Right cardiac atrium (tissue), 5 donors: ENCODE measurements at places on chromosomes 11 and 22.

DNA sequence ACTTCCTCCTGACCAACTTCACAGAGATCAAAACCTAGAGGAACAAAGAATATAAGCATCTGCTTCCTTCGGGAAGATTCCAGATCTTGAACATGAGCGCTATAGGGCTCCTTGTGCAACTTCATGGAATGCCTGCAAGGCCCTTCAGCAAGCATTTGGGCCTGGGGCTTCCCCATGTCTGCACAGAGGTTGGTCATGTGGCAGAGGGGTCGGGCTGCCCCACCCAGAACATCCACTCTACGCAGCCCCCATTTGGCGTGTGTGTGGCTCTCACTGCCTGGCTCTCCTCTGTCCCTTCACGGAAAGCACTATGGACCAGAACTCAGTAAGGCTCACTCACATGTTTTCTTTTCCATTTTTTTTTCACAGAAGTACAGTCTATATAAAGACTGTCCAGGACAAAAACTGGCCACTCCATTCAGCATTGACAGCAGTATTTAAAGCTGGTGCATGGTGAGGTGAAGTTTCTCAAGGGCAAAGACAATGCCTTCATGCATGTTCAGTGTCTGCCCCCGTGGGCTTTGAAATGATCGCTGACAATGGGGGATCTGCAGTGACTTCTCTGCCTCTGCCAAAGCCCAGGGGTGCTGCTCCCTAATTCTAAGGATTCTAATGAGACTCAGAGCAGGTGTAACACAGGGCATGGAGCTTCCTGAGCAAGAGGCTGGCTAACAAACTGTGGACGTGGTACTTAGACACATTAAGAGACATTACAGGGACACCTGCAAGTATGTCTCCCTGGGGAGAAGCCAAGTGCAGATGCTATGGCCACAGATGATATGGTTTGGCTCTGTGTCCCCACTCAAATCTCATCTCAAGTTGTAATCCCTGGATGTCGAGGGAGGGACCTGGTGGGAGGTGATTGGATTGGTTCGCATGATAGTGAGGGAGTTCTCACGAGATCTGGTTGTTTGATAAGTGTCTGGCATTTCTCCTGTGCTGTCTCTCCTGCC is 66.5 kb upstream of the PITPNB start:
- no peak for DNase-seq

DNA sequence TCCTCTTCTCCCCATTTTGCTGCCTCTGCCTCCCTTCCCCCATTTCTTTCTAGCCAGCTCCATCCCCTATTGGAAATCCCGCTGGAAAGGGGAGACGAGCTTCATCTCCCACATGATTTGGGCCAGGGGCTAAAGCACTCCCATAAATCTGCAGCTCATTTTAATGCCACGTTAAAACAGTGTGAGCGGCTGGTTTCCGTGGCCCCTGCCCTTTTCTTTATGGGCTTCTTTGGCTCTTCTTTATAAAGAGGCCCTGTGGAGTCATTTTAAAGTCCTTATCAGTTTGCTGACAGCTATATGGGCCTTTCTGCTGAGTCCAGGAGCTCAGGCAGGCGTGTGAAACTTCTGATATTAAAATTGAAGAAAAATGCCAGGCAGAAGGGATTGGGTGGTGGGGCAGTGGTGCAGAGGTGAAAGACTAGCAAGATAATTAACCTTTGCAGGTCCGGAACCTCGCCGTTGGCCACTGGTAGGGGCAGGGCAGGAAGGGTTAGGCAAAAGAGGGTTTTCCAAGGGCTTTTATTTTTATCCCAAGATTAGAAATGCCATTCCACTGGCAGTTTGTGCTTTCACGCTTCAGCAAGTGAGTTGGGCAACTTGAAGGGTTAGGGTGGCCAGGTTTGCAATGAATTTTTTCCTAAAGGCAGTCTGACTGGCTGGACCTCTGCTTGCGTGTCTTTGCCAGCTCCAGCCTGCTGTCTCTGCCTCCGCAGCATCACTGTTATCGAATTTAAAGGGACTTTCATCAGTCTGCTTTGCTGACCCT is 44.3 kb downstream of the EXT2 start:
- DNase-seq: peak; percentile 47

DNA sequence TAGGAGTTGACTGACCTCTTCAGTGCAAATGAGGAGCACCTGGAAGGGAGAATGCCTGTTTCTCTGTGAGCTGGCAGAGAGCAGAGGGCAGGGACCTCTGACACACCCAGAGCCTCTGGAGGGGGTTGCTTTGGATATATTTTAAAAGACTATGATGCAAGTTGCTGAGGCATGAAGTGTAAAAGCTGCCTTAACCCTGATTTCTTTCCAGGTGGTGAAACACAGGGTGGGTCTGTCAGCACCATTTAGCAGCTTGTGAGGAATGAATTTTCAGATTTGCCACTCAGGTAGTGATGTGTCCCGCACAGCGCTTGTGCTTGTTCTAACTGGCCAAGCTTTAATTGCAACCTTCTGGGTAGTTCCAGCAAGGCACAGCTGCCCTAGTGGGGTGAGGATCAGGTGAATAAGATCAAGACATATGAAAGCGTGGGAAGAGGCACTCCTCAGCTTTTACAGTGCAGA is 90.2 kb downstream of the SWAP70 start:
- DNase-seq: no peak

DNA sequence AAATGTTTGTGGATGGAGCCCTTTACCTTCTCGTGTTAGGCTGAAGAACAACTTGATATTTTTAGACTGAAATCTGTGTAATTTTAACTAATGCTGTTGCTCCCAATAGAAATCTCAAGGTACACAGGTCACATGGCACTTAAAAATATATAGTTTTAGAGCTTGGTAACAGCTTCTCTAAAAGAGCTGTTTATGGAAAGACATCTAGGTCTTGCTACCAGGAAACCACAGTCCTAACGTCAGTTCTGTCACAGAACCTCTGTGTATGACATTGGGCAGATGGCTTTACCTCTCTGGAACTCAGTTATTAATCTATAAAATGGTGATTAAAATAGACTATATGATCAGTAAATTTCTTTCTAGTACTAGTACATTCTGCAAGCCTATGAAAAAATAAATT is 35.4 kb downstream of the PAK1 start:
- no peak for DNase-seq

- peak; percentile 69 for DNase-seq
Measured at GRCh38 chr11:65446446-65447277, 24.1 kb downstream of the NEAT1 start.

GRCh38 chr11:17418444-17419081 is 30.1 kb upstream of the KCNJ11 start:
- no peak for DNase-seq

- no peak for DNase-seq
Measured at GRCh38 chr11:33897761-33898375, 6.0 kb upstream of the LMO2 start.

- DNase-seq: no peak
Measured at GRCh38 chr11:19218216-19218615, 16.4 kb upstream of the CSRP3 start.

DNA sequence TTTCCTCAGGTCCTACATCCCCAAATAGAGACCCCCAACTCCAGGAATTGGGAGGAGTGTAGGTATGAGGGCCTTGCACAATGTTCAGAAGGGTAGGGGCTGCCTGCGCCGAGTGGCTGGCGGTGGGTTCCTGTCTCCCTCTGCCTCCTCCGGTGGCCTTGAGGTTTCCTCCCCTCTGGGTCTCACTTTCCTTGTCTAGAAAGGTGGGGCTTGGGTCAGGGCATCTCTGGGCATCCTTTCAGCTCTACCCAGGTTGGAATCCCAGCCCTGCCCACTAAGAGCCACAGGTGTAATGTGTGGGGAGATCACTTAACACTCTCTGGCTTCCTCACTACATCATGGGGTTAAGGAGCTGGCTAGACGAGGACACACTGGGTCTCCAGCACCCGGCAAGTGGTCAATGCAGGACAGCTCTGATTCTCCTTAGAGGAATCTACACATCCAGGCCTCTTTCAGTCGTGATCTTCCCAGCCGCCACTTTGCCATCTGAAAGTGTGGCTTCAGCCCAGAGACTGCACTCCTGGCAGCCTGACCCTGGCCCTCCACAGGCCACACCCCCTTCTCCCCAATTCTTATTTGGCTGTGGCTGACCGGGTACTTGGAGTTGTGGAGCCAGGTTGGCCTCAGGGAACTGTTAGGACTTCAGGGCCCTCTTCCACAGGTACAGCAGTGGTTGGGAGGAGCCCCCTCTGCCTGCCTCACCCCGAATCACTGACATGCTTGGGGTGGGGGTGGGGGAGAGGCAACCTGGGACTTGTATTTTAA is 22.1 kb downstream of the PRDM11 start:
- DNase-seq: no peak

DNA sequence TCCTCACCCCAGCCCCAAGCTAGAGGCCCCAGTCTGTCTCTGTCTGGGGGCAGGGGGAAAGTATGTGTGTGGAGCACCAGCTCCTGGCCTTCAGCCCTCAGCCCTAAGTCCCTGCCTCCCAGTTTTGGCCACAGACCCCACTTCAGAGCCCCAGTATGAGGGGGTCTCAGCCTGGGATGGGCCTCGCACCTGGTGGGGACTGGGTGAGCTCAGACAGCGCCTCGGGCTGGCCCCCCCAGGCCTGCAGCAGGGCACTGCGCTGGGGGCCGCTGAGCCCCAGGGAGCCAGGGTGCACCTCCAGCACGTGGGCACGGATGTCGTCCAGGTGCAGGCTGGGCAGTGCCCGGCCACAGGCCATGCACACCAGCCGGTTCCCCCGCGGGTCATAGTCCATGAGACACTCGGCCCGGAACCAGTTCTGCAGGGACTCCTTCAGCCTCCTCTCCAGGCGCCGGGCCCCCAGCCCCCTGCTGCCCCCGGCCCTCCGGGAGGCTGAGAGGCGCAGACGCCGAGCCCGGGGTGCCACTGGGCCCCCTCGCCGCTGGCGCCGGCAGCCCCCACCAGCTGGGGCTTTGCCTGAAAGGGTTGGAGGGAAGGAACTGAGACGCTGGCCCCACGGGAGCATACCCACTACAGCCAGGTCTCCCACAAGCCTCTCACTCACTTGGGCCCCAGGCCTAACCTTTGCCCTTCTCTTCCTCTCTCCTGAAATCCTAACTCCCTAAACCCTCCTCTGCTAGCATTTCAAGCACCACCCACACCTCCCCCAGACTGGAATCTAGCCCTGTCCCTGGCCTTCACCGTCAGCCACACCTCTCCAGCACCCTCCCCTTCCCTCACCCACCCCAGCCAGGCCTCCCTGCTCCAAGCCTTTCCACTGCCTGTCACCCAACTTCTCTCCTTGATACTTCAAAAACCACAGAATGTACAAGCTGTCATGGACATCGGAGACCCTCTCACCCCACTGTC is 3.6 kb downstream of the ZFTA start:
- peak; percentile 61 for DNase-seq

- DNase-seq: no peak
Measured at GRCh38 chr11:88404932-88405710, 67.6 kb upstream of the CTSC start.

- no peak for DNase-seq
Measured at GRCh38 chr11:109993786-109994185, 99.4 kb upstream of the ZC3H12C start.

DNA sequence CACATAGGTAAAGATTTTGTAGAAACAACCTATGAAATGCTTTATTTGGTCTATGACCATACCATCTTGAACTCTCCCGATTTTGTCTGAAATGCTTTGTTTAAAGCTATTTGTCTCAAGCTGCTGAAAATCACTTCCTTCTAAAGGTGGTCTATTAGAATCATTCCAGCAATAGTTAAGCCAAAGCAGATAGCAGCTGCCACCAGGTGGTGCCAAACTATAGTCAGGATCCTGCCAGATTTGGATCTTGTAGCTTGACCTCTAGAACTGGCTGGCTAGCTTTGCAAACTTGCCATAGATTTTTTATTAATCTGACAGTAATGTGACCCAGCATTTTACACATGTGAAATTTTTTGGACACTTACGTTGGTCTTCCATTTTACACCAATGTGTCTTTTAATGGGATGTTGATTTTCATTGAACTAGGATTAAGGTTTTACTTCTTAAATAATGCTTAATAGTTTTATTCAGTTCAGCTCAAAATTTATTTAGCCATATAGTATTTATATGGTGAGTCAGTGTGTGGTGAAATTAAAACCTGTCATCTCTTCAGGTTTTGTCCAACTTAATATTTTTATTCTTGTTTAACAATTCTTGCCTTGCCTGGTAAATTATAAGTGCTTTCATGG is 19.7 kb downstream of the CTR9 start:
- peak; percentile 62 for DNase-seq

DNA sequence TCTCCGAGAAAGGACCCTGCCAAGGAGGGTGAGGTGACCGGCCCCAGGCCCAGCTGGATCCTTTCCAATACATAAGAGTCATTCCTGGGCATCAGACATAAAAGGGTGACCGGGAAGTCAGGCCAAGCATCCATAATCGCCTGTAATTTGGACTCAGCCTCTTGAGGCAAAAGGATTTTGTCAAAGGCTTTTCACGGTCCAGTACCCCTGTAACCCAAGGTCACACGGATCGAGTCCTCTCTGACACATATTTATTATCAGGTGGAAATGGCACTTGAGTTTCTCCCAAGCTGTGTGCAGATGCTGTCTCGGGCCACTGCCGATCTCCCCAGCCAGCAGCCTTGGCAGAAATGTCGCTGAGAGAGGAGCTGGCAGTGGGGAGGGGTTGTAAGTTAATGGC is 556.5 kb downstream of the MN1 start:
- DNase-seq: no peak

DNA sequence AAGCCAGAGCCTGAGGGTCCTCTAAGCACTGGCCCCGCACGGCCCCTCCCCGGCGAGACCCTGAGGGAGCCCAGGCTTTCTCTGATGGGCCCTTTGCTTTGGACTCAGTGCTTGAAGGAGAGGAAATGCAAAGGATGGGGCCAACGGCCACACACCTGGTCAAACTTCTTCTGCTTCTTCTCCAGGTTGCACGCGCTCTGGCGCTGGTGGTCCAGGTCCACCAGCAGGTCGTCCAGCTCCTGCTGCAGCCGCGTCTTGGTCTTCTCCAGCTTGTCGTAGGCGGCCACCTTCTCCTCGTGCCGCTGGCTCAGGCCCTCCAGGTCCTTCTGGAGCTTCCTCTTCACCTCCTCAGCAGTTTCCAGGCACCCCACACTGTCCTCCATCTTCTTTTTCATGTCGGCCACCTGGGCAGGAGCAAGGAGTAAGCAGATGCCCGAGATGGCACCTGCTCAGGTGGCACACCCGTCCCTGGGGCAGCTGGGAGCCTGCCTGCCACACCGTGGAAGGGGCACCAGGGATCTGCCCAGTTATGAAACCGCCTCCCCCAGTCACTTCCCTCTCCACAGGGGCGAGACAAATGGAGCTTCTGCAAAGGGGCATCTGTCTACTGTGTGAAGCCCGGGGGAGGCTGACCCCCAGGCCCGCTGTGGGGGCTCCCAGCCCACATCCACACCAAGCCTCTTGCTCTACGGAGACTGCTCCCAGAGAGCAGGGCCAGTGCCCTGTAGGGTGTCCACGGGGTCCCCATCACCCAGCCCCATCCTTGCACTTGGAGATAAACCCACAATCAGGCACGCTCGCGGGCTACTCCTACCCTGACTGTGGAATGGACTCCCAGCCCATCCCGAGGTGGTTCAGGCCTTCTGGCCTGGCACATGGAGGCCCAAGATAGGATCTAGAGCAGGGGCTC is 39.2 kb downstream of the APOL1 start:
- peak; percentile 52 for DNase-seq
